ENCODE measurements at places on chromosomes 13 and 19. TPM values are rescaled to one million over a fixed set of nuclear protein-coding genes. Genes with fewer than 3 reads are reported as not detected.

DNA sequence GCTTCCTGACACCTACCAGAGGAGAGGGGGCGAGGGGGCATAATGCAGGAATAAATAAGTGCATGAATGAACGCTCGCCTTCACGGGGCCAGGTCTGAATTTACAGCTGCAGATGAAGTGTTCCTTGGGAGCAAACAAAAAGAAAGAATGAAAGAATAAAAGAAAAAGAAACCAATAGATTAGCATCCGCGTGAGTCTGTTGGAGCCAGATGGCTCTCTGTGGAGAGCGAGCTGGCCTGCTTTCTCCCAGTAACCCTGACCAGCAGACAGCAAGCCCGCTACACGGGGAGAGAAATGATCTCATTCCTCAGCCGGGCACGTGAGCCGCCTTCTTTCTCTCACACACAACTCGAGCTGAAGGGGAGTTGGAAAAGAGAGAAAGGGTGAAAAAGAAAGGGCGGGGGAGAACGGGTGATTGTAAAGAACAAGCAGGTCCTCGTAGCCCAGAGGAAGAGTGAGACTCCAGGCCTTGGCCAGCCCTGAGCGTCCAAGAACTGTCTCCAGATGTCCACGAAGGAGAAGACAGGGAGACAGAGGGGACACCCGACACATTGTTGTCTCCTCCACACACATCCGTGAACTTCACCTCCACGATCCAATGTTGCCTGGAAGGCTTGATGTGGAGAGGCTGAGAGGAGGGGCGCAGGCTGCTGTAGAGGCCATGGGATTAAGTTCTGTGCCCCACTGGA is 81.4 kb downstream of the RNASEH2B start:
- DNase-seq = no peak

Gene F10
- 0.12 TPM for total RNA-seq

DNA sequence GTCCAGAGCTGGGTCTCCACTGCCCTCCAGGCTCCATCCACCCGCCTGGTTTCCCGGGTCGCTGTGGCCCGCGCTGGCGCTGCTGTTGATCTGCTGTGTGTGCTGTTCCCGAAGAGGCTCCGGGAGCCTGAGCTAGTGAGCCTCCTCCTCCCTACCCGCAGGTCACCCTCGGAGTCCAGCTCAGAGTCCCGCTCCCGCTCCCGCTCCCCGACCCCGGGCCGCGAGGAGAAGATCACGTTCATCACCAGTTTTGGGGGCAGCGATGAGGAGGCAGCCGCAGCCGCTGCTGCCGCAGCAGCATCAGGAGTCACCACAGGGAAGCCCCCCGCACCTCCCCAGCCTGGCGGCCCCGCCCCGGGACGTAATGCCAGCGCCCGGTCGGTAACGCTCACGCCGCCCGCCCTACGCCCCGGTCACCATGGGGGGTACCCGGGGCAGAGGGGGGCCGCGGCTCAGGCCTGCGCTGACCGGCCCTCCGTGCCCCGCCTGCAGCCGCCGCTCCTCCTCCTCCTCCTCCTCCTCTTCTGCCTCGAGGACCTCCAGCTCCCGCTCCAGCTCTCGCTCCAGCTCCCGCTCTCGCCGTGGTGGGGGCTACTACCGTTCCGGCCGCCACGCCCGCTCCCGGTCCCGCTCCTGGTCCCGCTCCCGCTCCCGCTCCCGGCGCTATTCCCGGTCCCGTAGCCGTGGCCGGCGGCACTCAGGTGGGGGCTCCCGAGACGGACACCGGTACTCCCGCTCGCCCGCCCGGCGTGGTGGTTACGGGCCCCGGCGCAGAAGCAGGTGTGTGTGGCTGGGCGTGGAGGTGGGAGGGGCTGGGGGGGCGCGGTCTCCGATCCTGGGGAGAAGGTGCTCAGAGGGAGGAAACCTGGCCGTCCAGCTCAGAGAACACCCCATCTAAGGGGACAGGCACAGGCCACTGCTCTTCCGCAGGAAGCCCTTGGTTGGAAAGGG is 12.2 kb downstream of the ZNF296 start:
- DNase-seq = no peak

- DNase-seq = no peak
Observed at GRCh38 chr19:30077851-30078355, 135.9 kb downstream of the URI1 start.

- DNase-seq = no peak
Observed at GRCh38 chr13:90951663-90952062, 395.8 kb upstream of the MIR17HG start.

- no peak for DNase-seq
Observed at GRCh38 chr19:38100589-38100988, 123.4 kb downstream of the DPF1 start.

Gene APC2
- total RNA-seq = not detected

DNA sequence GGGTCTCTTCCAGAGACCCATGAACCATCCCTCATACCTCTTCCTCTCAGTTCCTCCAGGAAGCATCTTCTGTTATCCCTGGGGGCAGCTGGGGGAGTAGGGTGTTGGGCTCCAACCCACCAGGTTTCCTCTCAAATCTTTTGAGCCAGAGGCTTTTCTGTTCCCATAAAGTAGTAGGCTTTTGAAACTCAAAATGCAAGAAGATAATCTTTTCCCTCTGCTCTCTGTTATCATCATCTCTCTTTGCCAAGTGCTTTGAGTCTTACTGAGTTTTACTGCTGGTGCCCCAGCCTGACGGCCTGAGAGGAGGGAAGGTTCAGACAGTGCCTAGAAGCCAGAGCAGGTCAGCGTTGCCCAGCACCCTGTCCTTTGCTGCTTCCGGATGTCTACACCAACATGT is 157.2 kb downstream of the B3GLCT start:
- DNase-seq = no peak

GRCh38 chr19:1357531-1358109 is 26.1 kb upstream of the NDUFS7 start:
- DNase-seq = no peak

DNA sequence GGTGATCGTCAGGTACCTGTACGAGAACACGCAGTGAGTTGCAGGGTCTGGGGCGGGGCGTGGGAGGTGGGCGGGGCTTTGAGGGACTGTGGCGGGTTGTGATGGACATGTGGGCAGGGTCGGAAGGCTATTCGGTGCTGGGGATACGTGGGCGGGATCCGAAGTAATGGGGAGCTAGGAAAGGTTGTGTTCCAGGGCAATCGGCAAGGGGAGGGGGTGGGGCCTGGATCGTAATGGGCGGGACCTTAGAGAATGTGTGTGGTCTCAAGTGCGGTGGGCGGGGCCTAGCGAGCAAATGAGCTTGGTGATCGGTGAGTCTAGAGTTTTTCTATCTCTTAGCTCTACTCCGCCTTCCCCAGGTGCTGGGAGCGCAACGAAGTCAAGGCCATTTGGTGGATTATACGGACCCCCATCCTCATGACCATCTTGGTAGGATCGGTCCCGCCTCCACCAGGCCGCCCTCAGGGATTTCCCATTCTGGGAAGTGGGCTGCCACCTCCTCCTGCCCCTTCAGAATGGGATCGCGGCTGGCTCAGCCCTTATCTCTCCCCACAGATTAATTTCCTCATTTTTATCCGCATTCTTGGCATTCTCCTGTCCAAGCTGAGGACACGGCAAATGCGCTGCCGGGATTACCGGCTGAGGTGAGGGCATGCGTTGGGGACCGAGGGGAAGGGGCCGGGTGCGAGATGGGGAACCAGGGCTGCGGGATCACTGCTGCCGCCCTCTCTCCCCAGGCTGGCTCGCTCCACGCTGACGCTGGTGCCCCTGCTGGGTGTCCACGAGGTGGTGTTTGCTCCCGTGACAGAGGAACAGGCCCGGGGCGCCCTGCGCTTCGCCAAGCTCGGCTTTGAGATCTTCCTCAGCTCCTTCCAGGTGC is 9.6 kb downstream of the GIPR start:
- DNase-seq = peak; percentile 59

DNA sequence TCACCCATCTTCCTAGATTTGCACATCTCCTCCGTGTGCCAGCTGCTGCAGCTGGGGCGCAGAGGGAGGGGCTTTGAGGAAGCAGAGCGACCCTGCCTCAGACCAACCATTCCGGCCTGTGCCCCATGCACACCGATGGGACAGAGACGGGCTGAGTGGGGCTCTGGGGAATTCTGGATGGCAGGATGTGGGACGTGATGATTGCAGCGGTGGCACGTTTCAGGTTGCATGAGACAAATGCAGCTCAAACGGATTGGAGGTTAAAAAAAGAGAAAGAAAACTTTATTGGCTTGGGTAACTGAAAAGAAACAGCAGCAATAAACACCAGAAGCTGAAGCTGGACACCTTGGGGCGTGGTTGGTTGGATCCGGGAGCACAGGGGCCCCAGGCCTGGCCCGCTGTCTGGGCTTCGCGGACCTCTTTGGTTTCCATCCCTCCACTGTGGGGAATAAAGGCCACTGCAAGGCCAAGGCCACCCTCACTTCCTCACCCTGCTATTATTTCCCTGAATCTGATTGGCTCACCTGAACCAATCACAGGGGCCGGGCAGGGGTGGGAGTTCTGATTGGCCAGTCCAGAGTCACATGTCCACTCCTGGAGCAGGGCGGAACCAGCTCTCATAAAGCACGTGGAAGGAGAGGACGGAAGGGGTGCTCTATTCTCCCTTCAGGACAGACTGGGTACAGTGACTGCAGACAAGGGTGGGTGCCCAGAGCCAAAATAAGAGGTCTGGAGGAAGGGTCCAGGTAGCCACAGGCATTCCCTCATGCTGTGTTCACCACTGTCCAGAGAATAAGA is 6.1 kb upstream of the ZNF787 start:
- DNase-seq = no peak

GRCh38 chr13:24274452-24275021 is 34.8 kb upstream of the C1QTNF9 start:
- no peak for DNase-seq

DNA sequence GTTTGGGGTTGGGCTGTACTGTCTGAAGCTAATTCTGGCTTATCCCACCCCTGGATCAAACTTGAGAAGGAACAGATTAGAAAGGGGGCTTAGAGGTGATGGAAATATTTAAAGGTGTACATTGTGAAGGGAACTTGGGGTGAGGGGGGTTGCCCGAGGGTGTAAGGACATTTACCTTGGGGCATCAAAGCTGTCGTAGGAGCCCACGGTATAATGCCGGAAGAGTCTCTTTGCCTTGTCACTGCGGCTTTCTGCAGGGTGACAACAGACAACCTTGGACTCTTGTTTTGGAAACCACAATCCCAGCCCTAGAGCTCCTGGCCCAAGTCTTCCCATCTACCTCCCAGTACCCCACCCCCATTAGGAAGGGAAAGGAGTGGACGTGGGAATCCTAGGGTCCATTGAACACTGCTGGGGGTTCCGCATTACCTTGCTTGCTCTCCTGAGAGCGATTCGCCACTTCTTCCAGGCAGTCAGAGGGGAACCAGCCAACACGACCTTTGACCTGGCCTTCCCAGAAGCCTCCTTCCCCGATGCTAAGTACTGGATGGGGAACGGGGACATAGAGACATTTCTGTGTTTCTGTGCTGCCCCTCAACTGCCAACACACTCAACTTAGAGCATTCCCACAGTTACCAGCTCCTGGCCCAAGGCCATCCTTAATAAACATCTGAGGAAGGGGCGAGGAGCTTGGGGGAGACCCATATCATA is 22.0 kb downstream of the SHANK1 start:
- no peak for DNase-seq

Gene POSTN
- total RNA-seq = 0.52 TPM

DNA sequence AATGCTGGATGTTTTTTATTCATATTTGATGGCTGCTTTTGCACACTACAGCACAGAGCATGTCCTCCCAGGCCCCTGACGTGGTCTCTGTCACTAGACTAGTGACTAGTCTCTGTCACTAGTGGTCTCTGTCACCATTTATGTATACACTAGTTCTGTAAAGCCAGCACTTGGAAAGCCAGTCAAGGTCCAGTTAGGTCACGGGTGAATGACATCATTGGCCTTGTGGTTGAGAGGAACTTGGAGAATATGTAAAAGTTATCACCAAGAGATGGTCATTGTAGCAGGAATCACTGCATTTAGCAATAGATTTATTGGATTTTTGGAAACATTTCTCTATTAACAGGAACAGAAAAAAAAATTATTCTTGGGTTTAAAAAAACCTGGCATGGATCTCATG is 72.9 kb downstream of the SHISA2 start:
- no peak for DNase-seq

Gene CEACAM5
- not detected for total RNA-seq

GRCh38 chr19:54696117-54696548 is 28.1 kb upstream of the KIR3DL3 start:
- DNase-seq = no peak

DNA sequence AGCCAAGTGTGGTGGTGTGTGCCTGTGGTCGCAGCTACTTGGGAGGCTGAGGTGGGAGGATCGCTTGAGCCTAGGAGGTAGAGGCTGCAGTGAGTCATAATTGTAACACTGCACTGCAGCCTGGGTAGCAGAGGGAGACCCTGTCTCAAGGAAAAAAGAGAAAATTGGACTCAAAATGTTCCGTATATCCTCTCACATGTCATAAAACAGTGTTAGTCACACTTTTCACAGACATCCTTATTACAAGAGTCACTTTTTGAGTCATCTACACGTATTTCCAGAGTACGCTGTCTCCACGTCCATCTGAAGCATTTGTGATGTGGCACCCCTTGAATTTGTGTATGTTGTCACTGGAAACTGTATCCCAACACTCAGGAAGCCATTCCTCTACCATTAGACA is 133.0 kb downstream of the SIPA1L3 start:
- DNase-seq = no peak

DNA sequence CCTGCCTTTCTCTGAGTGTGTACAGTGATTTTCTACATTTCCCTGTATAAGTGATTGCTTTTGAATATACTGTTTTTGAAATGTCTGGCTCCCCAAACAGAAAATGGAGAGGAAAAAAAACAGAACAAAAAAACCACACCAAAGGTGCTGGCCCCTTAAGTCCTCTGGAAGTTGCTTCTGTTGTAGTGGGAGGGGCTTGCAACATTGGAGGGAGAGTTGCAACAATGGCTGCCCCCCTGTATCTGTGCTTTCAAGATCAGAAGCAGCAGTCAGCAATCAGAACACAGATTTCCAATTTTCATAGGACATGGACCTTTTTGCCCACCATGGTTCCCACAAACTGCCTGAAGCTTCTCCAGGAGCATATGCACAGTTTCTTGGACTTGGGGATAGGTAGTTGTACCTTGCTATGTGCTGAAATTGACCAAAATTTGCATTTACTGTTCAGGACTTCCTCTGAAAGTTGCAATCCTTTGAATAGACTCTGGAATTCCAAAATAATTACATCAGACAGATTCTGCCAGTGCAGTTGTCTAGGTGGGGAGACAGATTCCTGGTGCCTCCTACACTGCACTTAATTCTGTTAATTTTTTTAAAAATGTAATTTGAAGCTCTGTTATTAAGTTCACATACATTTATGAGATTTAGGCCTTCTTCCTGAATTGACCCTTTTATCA is 13.8 kb downstream of the BIVM start:
- no peak for DNase-seq

Gene CYP2S1
- total RNA-seq = 24.7 TPM

Gene TMEM91
- 2.7 TPM for total RNA-seq

Gene MEF2B
- total RNA-seq = not detected

GRCh38 chr13:97387890-97388289 is 46.1 kb upstream of the RAP2A start:
- no peak for DNase-seq

- DNase-seq = no peak
Observed at GRCh38 chr19:47268028-47268427, 6.7 kb upstream of the INAFM1 start.

GRCh38 chr13:21672796-21673538 is 2.1 kb downstream of the FGF9 start:
- no peak for DNase-seq

- no peak for DNase-seq
Observed at GRCh38 chr13:100464006-100464405, 124.6 kb downstream of the GGACT start.

GRCh38 chr19:55241143-55241934 is 12.8 kb upstream of the TMEM86B start:
- DNase-seq = no peak

GRCh38 chr13:114155320-114155719 is 22.9 kb upstream of the RASA3 start:
- DNase-seq = no peak

Gene DPRX
- not detected for total RNA-seq

Gene GFY
- total RNA-seq = not detected

Gene JAK3
- 5.3 TPM for total RNA-seq

All from epithelial cell of proximal tubule (primary cell).